ENCODE measurements at places on chromosomes 2 and 18.
A peak's percentile ranks its signal among the peaks of the same experiment; 100 is the strongest.

DNA sequence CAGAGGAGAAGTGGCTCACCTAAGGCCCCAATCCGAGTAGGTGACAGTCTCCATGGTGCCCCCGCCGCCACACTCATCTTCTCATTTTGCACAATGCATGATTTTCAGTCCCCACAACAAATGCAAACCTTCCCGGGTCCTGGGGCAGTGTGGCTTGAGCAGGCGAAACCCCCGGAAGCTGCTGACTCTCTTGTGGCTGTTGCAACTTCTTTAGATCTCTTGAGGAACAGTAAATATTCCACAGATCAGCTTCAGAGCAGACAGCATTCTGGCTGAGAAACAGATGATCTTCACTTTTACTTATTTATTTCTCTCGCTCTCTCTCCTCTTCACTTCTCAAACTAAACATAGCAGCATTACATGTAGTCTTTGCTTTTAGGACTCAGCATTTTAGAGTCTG lies 51.9 kb downstream of the ASAP2 start:
- DNase-seq, result peak; percentile 77

- DNase-seq, result peak; percentile 26
Observed at GRCh38 chr2:148560496-148560895, 84.1 kb upstream of the EPC2 start.

- DNase-seq, result peak; percentile 61
Observed at GRCh38 chr2:11669454-11670291, at the start of gene NTSR2. TSS of gene NTSR2 (minus strand) at chr2:11670195. CDS start at chr2:11670129, 66 bp downstream.

GRCh38 chr2:210461401-210461800 lies 15.2 kb downstream of the LANCL1 start:
- DNase-seq, result no peak

DNA sequence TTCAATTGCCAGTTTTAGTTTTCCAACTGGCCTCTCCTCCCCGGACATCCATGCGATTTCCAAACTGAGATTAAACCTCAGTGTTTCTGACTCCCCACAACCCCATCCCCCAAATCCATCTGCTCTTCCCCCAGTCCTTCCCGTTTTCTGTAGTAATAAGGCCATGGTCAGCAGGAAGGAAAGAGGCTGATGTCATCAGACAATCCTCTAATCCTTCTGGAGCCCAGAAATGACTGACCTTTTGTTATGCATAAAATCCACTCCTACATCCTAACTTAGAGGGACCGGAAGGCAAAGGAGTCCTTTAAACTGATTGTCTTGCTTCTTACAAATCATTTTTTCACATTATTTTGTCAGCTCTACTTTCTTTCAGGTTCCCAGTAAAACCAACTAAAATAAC lies 155.8 kb downstream of the INO80D start:
- DNase-seq, result peak; percentile 12

GRCh38 chr2:53880756-53881155 lies 21.0 kb upstream of the GPR75 start:
- peak; percentile 71 for DNase-seq

DNA sequence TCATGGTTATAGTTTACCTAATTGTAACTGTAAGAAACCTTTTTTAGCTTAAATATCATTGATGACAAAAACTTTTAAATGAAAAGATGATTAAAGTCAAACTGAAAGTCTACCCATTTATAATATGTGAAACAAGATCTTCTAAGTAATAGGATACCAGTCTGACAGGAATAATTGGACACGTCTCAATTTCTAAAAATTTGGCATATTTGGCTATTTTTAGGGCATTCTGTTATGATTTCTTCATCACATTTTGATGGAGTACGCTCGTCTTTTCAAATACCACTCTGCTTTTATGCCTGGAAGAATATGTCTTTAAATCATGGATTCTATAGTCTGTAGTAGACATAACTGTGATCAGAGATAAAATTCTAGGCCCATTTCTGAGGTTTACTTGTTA lies 1.3 kb downstream of the R3HDM1 start:
- peak; percentile 45 for DNase-seq

DNA sequence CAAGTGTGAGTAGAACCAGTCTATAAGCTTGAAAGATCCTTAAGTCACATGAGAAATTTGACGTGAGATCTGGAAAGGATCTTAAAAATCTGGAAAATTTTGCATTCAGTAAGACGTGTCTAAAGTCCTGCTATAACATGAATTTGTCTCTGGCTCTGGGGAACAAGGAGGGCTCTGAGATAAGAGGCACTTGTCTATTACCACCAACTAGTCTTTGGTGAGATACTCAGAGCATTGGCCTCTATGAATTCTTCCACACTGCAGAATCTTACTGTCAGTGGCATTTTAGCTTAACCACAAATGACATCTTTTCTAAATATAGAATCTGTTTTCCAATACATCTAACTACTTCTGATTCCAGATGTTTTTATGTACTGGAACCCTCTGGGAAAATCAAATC lies 1504.5 kb downstream of the DPP10 start:
- DNase-seq, result no peak

DNA sequence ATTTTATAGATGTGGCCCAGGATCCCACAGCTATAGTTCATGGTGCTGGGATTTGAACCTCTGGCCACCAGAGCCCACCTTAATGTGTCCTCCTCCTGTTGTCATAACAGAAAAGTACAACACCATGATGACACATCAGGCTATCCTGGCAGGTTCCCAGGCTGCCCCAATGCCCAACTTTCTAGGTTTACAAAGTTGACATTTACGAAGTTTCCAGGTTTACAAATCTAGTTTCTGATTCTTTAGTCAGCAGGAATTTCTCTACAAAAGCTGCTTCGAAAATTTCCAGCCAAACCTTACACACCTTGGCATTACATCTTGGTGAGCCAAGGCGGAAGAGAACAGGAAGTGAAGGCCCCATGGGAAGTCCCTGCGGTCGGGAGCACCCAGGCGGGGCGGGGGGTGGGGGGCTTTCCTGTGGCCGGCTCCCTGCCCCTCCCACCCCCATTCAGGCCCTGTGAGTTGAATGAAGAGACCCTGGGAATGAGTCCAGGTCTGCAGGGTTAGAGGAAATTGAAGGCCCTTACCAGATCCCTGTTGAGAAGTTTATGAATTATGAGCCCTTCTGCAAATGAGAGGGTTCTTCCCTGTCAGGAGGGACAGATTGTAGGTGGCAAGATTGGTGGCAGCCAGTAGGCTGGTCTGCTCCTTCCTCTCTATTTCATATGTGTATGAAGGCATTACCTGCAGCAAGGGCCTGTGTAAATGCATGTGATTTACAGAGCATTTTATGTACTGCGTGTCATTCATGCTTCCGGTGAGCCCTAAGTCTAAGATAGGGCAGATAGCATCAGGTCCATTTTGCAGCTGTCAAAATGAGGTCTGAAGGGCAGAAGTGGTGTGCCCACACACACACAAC lies 11.1 kb upstream of the IL1RN start:
- no peak for DNase-seq

GRCh38 chr2:29561181-29561580 lies 360.2 kb downstream of the ALK start:
- DNase-seq, result no peak

GRCh38 chr18:32851936-32852335 lies 79.1 kb upstream of the KLHL14 start:
- DNase-seq, result peak; percentile 5

Measured in choroid plexus epithelial cell (primary cell).